Central memory CD4-positive, alpha-beta T cell (primary cell): ENCODE measurements at places on chromosomes 7 and 10.

- no peak for DNase-seq
Measured at GRCh38 chr10:126634911-126635310, 35.6 kb downstream of the C10orf90 start.

GRCh38 chr10:48194830-48195229 lies 79.7 kb downstream of the FRMPD2 start:
- no peak for DNase-seq

GRCh38 chr7:40288827-40289226 lies 154.0 kb downstream of the SUGCT start:
- no peak for DNase-seq

GRCh38 chr10:44966816-44967509 lies 7.4 kb downstream of the RASSF4 start:
- no peak for DNase-seq

- no peak for DNase-seq
Measured at GRCh38 chr7:104878577-104878976, 135.4 kb upstream of the KMT2E start.

GRCh38 chr10:117541405-117541908 lies 1.1 kb upstream of the EMX2 start:
- DNase-seq: no peak

DNA sequence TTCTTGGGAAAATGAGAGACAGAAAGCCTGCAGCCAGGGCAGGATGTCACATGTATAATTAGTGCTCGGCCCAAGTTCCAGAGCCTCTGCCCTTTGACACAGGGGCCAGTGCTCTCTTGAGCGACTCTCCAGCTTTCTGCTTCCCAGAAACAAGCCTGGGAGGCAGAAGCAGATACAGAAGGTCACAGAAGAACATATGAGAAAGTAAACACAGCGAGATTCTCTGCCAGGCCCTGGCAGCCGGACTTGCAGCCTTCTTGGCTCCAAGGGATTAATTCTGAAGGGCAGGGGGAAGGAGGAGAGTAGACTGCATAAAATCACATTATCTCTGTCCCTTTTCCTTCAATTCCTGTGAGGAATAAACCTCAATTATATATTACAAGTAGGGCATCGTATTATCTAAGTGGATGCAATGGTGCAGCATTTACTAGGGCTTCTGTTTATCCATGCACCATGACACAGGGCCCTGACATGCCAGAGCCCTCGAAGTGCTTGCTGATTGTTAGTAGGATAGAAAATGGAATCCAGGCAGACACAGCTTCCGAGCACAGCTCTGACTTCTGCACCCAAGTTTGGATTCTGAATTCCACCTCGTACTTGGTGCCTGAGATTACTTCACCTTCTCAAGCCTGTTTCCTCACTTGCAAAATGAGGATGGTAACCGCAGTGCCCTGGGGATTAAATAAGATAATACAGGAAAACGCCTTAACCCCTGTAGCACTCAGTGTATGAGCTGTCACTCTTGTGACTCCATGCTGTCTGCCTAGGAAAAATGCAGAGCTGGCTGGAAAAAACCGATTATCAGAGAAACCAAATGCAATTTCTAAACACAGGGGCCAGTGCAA lies 536.5 kb downstream of the TNS3 start:
- no peak for DNase-seq

- DNase-seq: no peak
Measured at GRCh38 chr7:31014826-31015225, 37.3 kb upstream of the ADCYAP1R1 start.
